T-cell (primary cell): ENCODE measurements at places on chromosomes 2 and 18. TPM values are rescaled to one million over a fixed set of nuclear protein-coding genes. Genes with fewer than 3 reads are reported as not detected.

GRCh38 chr2:58350484-58350883 lies 109.4 kb upstream of the FANCL start:
- H3K4me1 ChIP-seq = peaks cover 5% of the 10 kb centered on the region
- H3K27ac ChIP-seq = no peak overlapping the region
- DNase-seq = no peak
- H3K4me3 ChIP-seq = no peak overlapping the region
- H3K36me3 ChIP-seq = no peaks in the 10 kb centered on the region
- no peaks in the 10 kb centered on the region for H3K27me3 ChIP-seq

DNA sequence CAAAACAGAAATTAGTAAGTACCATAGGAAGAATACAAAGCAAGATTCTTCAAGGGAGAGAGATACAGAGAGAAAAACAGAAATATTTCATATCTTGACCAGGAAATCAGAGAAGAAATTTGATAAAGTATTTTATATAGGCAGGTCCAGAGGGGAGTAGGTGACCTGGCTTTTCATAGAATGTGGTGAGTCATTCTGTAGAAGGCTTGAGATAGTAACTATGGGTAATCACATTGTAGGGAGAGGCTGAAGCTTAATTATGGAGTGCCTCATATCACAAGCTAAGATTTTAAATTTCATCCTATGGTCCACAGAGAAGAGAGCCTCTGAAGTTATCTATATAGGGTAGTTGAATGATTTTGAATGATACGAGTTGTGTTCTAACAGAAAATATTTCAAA lies 195.0 kb upstream of the CYRIA start:
- no peaks in the 10 kb centered on the region for H3K36me3 ChIP-seq
- no peak for DNase-seq
- H3K4me1 ChIP-seq = no peaks in the 10 kb centered on the region
- H3K27ac ChIP-seq = no peak overlapping the region
- H3K27me3 ChIP-seq = no peaks in the 10 kb centered on the region

Gene ABCG5
- not detected for total RNA-seq

- H3K36me3 ChIP-seq = no peaks in the 10 kb centered on the region
- DNase-seq = no peak
Observed at GRCh38 chr2:181810823-181811695, 80.5 kb upstream of the ITPRID2 start.

DNA sequence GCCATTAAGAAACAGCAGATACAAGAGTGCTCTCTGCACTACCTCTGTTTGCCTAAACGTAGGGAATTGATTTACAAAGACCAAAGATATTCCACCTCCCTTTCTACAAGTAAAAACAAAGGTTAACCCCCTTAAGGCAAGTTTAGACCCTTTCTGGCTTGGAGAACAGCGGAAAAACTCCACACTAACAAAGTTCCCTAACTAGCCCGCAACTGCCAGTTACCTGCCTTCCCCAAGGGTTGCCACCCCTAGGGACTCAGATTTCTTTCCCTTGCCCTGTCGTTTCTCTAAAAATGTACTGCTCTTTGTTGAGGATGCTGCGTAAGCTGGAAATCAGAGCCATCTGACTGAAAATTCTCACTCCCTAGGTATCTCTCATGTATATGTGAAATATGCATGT lies 627.5 kb upstream of the SOX11 start:
- no peak overlapping the region for H3K27ac ChIP-seq
- no peaks in the 10 kb centered on the region for H3K36me3 ChIP-seq
- H3K4me1 ChIP-seq = no peaks in the 10 kb centered on the region
- no peaks in the 10 kb centered on the region for H3K27me3 ChIP-seq
- no peak overlapping the region for H3K4me3 ChIP-seq

DNA sequence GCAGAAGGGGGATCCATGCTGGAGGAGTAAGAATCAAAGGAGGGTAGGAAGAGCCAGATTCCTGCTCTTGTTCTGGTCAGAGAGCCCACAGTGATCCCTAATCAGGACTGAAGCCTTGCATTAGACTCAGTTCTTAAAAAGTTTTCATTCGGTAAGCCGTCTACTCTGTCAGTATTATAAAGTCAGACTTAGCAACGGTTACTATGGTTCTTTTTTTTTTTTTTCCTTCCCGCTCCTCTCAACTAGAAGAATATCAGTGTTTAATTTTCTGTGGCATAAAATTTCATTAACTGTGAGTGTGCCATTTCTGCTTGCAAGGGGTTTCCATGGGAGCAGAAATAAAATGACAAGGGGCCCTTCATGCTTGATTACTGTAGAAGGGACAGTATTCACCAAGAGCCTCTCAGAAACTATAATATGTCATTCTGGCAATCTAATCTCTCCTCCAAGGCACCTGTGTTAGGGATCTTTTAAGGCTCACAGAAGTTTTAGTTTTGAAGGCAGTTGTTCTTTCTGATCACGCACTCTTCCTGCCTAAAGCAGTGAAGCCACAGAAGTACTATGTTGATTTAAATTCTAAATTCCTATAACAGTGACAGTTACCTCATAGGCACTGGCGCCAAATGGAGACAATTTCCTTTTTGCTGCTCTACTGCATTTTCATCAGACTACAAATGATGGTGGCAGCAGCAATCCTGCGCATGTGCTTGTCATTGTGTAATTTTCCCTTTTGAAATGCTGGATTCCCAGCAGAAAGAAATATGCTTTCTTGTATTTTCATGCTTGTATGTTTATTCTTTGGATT lies 57.0 kb downstream of the OSBPL6 start:
- no peak overlapping the region for H3K4me3 ChIP-seq
- H3K27ac ChIP-seq = no peak overlapping the region
